ENCODE measurements at places on chromosomes 2 and 18.

- no peak for DNase-seq
These were observed 112.2 kb upstream of the NABP1 start for GRCh38 chr2:191565647-191566198.

- DNase-seq, result no peak
These were observed 43.6 kb downstream of the TSPYL6 start for GRCh38 chr2:54212456-54212855.

GRCh38 chr2:41720331-41721251, 327.2 kb upstream of the PKDCC start:
- DNase-seq, result no peak

- no peak for DNase-seq
These were observed 506.1 kb upstream of the DCC start for GRCh38 chr18:51833850-51834249.

DNA sequence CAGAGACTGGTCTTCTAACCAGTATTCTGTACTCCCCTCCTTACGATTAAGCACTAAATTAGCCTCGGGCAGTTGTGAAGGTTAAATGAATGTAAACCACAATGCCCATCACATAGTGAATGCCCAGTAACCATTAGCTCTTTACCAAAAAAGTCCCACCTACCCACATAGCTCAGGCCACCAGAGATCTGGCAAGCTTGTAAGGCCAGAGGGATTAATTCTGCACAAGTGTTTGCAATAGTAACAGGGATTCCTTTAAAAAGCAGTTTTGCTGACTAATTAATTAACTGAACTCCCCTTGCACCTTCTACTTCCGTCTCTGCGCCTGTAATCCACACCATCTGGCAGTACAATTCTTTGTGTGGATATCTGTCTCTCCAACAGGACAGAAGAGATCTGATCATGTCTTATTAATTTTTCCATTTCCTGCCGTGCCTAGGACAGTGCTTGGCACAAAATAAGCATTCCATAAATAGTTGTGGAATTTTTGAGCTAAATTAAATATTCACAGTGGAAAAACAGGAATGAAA, 36.2 kb upstream of the IGFBP2 start:
- no peak for DNase-seq

DNA sequence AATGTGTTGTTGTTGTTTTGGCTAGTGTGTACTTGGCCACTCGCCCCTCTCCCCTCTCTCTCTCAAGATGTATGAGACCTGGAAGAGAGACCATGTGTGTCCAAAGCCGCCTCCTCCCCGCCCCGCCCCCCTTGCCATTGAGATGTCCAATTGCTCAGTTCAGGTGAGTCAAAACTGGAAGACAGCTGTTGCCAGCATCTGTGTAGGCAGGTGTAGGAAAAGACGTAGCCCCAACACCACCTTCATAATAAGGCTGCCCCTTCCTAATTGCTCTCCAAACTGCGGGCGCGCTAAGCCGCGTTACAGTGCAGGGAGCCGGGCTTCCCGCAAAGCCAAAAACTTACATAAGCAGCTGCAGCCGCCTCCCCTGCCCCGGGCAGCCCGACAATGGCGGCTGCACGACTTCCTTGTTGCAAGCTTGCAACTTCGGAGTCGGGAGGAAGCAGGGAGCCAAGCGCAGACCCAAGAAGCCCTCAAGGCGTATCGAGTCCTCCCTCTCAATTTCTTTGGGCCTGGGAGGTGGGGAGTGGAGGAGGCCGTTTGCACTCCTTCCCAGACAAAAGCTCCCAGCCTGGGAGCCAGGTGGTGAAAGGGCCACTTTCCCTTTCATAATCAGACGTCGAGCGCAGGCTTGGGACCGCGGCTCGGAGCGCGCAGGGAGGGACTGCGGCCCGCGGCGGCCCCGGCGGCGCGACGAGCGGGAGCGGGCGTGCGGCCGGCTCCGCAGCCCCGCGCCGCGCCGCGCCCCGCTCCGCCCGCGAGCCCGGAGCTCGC, 882 bp downstream of the ZBTB14 start:
- DNase-seq, result peak; percentile 53

DNA sequence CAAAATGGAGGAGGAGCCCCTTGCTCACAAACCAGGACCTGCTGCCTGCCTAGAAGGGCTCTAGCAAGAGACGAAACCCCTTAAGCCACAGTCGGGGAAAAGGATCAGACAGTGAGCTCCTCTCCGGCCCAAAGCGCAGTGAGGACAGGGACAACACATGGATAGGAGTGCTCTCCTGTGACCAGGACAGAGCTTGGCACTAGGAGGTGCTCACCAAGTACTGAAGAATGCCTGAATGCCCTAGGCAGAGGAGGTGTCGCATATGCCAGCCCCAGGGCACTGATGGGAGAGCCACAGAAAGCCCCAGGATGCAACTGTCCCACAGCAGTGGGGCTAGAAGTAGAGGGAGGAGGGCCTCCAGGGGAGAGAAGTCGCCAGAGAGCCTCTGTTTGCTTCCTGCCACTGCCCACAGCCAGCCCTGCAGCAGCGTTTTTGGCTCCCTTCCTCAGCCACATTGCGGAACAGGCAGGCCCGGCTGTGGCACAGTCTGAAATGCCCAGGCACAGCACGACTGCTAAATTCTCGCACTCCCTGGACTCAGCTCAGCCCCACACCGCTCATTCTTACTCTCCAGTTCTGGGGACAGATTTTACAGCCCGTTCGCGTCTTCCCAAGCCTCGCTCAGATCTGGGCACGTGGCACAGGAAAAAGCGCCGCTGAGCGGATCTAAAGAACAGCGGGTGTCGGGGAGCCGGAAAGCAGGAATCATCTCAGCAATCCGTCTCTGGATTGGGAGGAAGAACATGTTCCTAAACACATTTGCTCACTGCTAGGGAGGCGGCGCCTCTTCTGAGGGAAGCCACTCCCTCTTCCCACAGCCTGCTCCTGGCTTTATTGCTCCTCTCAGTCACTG, 98.7 kb upstream of the POU3F3 start:
- DNase-seq, result no peak

- no peak for DNase-seq
These were observed 98.9 kb upstream of the ZFP36L2 start for GRCh38 chr2:43325107-43325811.

DNA sequence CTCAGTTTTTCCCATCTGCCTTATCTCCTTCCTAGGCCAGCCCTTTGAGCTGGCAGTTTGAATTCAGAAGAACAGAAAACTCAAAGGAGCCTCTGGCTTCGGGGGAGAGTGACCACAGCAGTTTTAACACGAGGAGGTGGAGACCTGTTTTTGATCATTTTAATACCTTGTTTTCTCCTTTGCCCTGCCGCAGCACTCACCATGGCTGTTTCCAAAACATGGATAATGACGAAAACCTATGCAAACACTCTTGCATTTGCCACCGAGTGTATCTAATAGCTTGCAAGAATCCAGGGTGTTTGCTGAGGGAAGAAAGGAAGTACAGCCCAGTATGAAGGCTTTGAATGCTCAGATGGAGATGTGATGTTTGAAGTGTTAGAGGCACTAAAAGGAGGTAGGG, 167.1 kb downstream of the PRKCE start:
- no peak for DNase-seq

DNA sequence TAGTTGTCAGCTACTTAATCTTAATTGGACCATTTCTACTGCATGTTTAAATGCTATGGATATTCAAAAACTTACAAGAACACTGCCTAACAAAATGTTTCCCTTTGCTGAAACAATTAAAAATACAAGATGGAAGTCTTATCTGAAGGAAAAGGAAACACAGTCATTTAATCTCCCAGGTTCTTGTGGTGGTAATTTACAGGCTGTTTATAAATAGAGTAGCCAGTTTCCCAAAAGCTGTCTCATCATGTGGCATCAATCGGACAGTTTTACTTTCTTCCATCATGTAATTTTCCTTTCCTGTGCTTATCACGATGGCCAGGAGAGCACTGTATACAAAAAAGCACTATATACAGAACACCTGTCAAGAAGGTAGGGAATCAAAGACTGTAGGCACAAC, 368.1 kb downstream of the ZEB2 start:
- DNase-seq, result no peak

DNA sequence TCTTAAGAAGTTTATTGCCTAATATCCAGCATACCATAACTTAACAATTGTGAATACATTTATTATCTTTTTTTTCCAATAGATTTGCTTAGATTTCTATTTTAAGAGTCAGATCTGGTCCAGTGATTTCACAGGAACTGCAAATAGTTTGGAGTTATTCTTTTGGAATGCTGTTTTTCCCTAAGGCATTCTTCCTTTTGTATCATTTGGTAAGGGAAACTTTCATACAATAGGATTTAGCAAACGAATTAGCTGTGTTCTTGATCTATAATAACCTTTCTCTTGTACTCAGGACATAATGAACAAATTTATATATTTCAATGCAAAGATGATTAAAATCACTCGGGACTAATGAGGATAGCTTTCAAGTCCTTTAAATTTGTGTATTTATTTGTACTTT, 201.6 kb downstream of the ERBB4 start:
- DNase-seq, result no peak

DNA sequence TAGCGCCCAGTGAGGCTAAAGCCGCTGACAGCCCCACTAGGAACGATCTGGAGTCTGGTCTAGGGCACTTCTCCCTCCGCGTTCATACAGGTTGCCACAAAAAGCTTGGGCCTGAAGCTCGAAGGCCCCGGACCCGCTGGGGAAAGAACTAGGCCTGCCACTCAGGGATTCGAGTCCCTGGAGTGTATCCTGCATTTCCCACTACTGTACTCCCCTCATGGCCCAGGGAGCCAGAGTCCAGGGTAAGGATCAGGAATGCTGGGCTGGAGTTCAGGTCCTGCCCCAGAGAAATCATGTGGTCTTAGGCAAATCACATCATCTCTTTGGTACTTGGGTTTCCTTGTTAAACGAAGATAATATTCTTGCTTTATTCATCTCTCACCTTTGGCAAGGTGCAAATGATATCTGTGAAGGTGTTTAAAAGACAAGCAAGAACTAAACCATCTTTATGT, 1.4 kb upstream of the ZFP36L2 start:
- DNase-seq, result no peak

GRCh38 chr18:27017901-27018500, 152.5 kb upstream of the AQP4 start:
- DNase-seq, result no peak

GRCh38 chr2:209763106-209763505, 8.5 kb upstream of the UNC80 start:
- no peak for DNase-seq

- DNase-seq, result no peak
These were observed 43.9 kb upstream of the PLEKHM3 start for GRCh38 chr2:208069186-208069585.

- DNase-seq, result no peak
These were observed 3.7 kb upstream of the KLHL14 start for GRCh38 chr18:32776561-32776960.

- DNase-seq, result no peak
These were observed 18.0 kb downstream of the ZC3H15 start for GRCh38 chr2:186503827-186504606.

GRCh38 chr18:5710235-5710634, 166.4 kb upstream of the EPB41L3 start:
- no peak for DNase-seq

DNA sequence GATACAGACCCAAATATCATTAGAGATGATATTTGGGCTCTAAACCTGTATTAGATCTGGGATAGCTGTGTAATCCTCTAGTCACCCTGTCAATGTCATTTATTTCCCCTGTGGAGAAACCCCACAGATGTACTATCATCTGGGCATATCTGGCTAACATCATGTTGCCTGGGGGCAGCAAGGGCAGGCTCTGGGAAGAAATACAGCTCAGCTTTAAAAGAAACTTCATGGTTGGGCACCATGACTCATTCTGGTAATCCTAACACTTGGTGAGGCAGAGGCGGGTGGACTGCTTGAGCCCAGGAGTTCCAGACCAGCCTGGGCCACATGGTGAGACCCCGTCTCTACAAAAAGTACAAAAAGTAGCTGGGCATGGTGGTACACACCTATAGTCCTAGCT, 282.5 kb downstream of the SLC8A1 start:
- DNase-seq, result no peak

DNA sequence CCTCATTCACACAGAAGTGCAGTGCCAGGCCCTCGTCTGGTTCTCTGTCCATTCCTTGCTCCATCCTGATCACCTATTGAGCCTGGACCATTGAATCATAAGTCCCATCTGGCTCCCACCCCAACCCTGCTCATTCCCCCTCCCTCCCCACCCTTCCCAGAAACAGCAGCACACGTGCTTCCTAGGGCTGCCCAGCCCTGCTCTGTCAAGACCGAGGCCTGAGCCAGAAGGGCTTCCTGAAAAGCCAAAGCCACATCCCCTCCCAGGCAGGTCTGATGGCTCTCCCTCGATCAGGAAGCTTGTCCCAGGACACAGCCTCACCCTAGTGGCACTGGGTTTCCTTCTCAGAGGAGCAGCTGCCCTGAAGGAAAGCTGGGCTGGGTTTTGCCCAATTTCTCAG, 79.8 kb upstream of the FZD7 start:
- no peak for DNase-seq

DNA sequence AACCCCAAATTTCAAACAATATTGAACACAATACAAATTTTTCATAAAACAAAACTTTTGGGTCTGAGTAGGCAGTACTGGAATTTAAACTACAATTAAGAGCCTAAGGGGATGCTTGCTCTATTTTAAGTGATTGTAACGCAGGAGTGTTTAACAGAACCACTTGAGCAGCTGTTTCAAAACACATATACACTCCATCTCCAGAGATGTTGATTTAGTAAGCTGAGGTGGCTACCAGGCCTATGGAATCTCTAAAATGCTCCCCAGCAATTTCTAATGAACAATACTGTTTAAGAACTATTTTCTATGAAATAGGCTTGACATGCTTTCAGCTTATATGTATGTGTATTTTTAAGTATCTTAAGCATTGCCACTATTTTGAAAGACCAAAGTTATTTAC, 58.5 kb downstream of the SP3 start:
- no peak for DNase-seq

GRCh38 chr2:22520369-22521288, 864.4 kb upstream of the KLHL29 start:
- DNase-seq, result no peak

DNA sequence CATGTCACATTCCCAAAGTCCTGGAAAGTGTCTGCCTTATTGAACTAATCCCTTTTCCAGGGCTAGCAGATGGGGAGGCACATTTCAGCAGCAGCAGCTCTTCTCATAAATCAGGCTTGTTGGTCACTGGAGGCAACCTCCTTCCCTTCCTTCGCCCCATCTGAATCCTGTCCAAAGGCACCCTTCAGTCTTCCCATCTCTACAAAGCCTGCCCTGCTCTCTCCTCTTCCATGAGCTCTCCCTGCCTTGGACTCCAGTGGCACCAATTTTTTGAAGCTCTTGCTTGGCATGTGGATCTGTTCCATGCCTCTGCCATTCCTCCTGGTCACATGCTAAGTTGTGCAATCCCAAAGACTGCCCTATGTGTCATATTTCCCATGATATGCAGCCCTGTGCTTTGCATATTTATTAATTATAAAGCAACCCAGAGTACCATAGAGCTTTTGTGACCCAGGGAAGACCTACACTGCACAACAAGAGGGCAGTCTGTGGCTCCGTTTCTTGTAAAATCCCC, 70.3 kb downstream of the ANTXR1 start:
- DNase-seq, result no peak

DNA sequence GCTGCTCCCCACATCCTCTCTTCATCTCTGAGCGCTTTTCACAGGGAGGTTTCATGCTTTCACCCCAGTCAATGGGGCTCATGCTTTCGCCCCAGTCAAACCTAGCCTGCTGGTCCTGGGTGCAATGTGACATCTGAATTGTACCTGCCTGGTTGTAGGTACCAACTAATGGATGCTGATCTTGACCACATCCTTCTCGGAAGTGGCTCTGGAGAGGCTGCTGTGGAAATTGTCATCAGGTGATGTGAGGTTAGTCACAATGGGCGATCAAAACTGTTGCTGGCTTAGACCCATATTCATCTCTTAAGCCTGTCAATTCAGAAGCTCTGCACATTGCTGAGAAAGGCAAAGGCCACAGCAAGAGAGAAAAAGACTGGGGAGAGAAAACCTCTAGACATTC, 32.7 kb upstream of the ALKAL2 start:
- DNase-seq, result no peak
